ENCODE measurements at places on chromosomes 6 and 20.

- no peak for DNase-seq
These were observed 24.9 kb downstream of the TTI1 start for GRCh38 chr20:38008233-38008944.

DNA sequence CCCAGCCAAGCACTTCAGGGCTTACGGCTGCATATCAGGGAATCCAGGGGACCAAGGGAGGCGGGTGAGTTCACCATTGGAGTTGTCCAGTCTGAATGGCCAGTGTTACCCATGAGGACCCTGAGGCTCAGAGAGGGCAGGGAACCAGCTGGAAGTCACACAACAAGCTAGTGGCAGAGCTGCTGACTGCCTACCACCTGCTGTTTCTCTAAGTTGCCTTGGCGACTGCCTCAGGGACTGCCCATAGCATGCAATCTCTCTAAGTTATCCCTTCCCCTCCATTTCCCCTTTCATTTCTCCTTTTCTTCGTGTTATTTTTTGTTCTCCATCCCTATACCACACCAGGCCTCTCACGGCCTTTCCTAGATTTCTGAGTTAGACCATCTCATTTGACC lies 71.8 kb upstream of the SIRPA start:
- no peak for DNase-seq

DNA sequence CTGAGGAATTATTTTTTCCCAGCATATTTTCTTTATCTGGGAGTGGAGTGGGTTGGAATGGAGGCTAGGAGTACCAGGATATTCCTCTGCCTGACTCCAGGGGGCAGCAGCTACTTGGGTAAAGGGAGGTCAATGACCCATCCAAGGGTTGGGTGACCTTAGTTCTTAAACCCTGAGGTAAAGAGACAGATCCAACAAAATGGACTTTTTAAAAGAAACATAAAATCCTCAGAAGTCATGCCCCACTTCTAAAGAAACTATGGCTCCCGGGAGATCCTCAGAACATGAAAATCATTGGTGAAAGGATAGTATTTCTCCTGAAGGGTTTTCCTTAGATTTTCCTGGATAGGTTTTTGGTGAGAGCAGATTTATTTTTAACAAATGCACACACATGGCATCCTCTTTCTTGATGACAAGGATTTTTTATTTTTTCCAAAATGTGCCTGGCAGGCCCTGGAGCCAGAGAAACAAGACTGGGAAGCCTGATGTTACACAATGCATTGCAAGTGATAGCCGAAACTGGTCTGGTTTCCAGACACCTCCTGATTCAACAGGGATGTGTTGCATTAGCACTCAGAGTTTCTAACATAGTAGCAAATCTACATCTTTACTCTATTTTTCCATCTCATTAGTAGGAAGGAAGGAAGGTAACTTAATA lies 240.9 kb upstream of the BTBD3 start:
- no peak for DNase-seq

DNA sequence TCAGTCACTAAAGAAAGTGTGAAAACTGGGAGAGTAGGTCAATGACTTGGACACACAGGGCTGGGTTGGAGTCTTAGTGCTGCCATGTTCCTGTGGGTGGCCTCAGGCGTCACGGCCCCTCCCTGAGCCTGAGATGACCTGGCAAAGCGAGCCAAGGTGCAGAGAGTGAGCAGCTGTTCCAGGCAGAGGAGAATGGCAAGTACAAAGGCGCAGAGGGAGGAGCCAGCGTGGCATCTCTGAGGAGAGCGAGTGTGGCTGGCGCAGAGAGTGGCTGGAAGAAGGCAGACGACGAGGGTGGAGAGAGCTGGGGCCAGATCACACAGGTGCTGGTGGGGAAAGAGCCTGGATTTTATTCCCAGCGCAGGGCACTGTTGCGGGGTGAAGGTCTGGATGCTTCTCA lies 20.6 kb upstream of the CHMP4B start:
- no peak for DNase-seq

GRCh38 chr6:55108134-55109130 lies 65.9 kb upstream of the HCRTR2 start:
- DNase-seq = no peak

- DNase-seq = no peak
These were observed 48.6 kb upstream of the FOXP4 start for GRCh38 chr6:41497573-41497972.

GRCh38 chr6:111792914-111793700 lies 80.1 kb downstream of the FYN start:
- DNase-seq = no peak

DNA sequence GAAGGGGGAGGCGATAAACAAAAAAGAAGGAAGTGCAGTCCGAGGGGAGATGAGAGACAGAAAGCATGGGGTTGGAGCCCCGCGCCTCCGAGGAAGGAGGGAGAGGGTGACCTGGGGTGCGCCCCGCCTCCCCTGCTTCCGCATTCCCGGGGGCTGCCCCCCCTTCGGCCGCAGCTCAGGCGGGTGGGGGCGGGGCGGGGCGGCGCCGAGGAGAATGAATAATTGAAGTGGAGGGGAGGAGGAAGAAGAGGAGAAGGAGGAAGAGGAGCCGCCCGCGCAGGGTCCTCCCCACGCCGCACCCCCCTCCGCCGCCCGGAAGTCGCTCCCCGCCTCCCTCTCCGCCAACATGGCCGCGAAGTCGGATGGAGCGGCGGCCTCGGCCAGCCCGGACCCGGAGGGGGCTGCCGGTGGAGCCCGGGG lies at the start of gene XKR7:
Gene XKR7 (plus strand): TSS at position 322 of the 420 bp plus-strand sequence. CDS start 25 bp downstream, at position 347.
- no peak for DNase-seq

- DNase-seq = no peak
These were observed 23.3 kb downstream of the BCAS1 start for GRCh38 chr20:54047048-54047447.

DNA sequence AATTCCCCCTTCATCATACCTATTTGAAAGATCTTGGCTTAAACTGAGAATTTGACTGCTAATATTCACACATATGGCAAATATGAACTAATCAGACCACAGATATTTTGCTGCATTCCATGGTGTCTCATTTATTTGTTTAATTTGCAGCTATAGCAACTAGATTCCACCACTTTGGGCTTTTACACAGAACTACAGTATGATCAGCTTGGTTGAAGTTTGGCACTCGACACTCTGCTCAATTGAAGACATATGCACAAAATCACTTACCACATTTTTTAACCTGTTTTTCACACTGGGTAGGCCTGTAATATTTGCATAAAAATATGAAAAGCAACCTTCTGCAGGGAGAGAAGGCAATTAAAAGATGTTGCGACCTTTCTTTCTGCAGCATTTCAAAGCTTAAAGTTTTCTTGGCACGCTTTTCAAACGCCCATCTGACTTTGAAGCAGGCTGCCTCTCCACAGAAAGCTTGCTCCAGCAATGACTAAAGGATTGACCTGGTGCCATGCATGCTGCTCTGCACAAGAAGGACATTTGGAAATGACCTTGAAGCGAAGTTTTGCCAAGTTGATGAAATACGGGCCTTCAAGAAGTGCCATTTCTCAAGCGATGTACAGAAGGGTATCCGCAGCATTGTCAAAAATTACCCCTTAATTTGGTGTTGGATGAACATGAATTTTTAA lies 126.7 kb downstream of the AIG1 start:
- no peak for DNase-seq

DNA sequence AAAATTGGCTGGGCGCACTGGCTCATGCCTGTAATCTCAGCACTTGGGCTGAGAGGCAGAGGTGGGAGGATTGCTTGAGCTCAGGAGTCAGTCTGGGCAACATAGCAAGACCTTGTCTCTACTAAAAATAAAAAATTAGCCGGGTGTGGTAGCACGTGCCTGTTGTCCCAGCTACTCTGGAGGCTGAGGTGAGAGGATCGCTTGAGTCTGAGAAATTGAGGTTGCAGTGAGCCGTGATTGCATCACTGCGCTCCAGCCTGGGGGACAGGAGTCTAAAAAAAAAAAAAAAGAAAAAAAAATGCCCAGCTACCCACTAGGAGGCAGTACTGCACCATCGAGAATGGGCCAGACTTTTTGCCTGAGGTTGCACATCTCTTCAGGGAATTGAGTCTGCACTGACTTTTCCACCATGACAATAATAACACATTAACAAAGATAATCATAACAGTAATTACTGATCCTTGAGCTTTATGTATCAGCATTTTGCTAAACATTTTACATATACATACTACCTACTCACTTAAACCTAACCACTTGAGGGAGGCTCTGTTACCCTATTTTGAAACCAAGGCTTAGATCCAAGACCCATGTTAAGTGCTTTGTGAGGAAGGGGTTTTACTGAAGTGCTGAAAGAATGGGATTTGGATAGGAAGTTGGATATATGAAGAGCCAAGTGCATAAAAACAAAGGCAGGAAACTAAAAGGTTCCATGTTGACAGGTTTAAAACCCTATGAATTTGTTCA lies 21.0 kb downstream of the SRSF3 start:
- no peak for DNase-seq

GRCh38 chr6:159110013-159110412 lies 59.2 kb upstream of the FNDC1 start:
- no peak for DNase-seq

DNA sequence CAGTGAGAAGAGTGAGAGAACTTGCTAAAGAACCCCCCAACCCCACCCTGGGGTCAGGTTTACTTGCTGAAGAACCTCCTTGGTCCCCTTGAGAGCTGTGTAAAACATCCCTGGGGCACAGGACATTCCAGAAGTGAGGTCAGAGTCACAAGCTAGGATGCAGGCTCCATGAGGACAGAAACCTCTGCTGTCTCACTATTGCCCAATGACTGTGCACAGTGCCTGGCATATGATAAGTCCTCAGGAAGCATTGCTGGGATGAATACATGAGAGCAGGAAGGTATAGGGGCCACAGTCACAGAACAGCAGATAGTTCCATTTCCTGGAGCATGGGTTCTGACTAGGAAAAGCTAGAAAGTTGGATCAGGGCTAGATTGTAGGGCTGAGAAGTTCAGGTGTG lies 18.4 kb downstream of the NT5E start:
- no peak for DNase-seq

GRCh38 chr6:150081702-150082101 lies 12.8 kb upstream of the ULBP3 start:
- DNase-seq = no peak

DNA sequence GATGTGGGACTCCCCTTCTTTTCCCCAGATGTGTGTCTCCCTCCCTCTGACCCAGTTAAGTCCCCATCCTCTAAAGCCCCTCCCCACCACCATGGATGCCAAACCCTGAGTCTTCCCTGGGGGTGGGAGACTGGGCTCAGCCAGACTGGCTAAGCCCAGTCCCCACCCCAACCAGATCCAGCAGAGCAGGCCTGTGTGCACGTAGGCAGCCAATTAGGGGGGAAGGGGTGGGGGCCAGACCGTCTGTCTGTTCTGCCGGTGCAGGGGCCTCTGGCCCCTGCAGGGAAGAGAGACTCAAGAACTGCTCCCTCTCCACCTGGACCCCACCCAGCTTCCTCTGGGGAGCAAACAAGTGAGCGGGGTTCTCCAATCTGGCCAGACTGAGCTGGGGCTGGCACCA lies 605 bp downstream of the COX4I2 start:
- DNase-seq = no peak

- no peak for DNase-seq
These were observed 114.3 kb downstream of the DST start for GRCh38 chr6:56528412-56528841.

GRCh38 chr6:24757611-24758010 lies 17.1 kb upstream of the GMNN start:
- DNase-seq = no peak

DNA sequence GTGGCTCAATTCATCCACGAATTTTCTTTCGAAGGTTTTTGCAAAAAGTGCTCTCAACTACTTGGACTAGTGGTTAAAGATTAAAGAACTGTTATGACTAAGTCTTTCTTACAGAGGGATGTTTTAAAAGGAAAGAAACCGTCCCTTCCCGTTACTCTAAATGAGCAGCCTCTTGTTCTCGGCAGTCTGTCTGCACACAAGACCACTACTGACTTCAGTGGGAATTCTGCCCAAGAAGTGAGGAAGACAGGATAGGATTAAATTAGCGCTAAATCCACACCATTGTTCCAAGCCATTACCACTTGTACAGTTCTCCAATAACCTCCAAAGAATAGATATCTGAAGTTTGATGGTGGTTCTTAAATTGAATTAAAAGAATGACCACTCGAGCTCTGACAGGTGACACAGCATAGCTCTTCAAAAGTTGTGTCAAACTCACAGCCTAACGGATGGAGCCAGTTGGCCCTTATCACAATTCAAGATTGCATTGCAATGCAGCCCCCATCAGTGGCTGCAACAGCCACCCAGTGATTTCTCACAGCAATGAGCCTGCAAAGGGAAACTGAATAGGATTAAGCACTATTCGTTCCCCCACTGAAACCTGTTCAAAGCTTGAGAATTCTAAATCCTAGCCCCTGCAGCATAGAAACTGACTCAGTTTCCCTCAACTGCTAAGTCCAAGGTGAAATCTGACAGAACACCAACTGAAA lies 1.8 kb downstream of the EPB41L2 start:
- DNase-seq = no peak

DNA sequence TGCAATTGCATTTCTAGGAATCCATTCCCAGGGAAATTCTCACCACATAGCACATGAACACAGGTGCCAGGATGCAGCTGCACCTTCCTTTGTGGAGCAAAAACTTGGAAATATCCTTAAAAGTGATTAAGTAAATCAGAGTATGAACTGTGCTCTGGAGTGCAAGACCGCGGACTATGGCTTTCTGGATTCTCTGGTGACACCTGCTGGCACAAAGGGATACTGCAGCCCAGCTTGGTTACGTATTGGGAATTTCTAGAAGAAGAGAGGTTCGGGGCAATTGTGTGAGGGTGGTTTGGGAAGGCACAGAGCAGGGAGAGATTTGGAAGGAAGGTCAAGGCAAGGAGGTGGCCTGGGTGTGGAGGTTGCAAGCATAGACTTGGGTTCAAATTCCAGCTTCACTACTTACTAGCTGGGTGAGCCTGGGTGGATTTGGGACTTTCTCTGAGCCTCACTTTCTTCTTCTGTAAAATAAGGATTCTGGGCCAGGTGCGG lies 15.9 kb upstream of the PEDS1 start:
- DNase-seq = no peak

DNA sequence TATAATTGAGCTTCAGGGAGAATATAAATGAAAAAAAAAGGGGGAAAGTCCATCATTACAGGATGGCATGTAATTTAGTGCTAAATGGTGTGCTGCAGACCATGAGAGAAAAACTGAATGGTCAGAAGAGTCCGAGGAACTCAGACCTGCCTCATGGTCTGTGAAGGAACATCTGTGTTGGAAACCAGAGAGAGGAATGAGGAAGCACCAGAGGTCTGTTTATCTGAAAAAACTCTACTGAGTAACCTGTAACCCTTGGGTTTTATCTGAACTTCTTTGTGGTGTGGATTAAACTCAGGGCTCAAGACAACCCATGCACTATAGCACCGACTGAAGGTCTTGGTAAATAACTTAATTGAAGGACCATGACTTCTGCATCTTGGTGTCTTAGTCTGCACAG lies 108.1 kb downstream of the RNF144B start:
- no peak for DNase-seq

DNA sequence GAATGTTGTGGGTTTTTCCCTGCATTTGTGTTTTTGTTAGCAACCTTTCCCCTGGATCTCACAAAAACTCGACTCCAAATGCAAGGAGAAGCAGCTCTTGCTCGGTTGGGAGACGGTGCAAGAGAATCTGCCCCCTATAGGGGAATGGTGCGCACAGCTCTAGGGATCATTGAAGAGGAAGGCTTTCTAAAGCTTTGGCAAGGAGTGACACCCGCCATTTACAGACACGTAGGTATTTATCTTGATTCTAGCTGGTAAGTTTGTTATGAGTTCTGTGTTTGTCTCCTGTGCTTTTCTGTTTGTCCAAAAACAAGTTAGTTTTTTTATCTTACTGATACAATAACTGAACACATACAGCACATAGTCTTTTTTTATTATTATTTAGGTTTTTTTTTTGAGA lies 3.0 kb downstream of the SLC25A27 start:
- no peak for DNase-seq
